D341Med (cell line): ENCODE measurements at places on chromosomes 16 and 17.

- DNase-seq: no peak
These were observed 968 bp downstream of the RIPOR1 start for GRCh38 chr16:67529582-67530012.

DNA sequence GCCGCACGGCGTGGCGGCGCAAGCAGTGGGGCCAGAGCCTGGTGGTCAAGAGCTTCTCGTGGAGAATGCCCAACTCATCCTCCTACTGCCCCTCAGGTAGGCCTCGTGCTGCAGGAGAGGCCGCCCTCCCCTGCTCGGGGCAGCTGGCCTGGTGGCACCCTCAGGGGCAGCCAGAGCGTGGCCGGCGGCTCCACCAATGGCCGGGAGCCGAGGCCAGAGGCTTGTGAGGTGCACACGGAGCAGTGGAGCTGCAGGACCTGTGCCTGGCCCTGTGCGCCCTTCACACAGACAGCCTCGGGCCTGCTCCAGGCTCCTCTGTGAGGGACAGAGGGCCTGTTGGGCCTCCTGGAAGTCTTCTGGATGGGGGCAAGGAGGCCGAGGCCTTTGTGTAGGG lies 85.5 kb downstream of the NPIPB11 start:
- no peak for DNase-seq

DNA sequence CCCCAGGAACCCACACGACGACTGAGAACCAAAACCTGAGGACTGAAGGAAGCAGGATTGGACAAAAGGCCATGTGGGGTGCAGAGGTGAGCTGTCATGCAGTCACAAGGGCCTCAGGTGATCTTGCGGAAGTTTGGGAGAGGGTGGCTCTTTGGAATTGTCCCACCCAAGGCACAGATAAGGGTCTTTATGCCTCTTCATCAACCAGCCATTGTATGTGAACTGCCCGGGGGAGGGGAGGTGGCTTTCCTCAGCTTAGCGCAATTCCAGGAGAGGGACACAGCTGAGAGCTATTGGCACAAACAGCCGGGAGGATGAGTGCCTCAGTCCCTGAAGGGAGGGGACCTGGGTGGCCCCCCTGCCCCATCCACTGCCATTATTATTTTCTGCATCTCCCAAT lies 55.1 kb upstream of the PHOSPHO1 start:
- no peak for DNase-seq

- DNase-seq: no peak
These were observed 73.6 kb downstream of the ABCC6 start for GRCh38 chr16:16149710-16150116.

- no peak for DNase-seq
These were observed 31.8 kb upstream of the NSRP1 start for GRCh38 chr17:30084788-30085187.
